ENCODE measurements at places on chromosomes 4 and X. TPM values are rescaled to one million over a fixed set of nuclear protein-coding genes. Genes with fewer than 3 reads are reported as not detected.

The REELD1 gene
- not detected for total RNA-seq

The PDHA1 gene
- total RNA-seq, result 195 TPM

The IL13RA2 gene
- total RNA-seq, result 213 TPM

The CENPE gene
- total RNA-seq, result 26.9 TPM

The CCDC110 gene
- 4.2 TPM for total RNA-seq

The ARSJ gene
- 12.4 TPM for total RNA-seq
